ENCODE measurements at places on chromosomes 3 and 15.

- DNase-seq = no peak
Observed at GRCh38 chr3:49668861-49669260, 5.3 kb upstream of the APEH start.

- no peak for DNase-seq
Observed at GRCh38 chr3:140358686-140359085, 319.2 kb upstream of the TRIM42 start.

DNA sequence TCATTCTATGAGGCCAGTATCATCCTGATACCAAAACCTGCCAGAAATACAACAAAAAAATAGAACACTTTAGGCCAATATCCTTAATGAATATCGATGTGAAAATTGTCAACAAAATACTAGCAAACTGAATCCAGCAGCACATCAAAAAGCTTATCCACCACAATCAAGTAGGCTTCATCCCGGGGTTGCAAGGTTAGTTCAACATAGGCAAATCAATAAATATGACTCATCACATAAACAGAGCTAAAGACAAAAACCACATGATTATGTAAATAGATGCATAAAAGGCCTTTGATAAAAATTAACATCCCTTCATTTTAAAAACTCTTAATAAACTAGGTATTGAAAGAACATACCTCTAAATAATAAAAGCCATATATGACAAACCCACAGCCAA is 403.2 kb upstream of the AZI2 start:
- no peak for DNase-seq

DNA sequence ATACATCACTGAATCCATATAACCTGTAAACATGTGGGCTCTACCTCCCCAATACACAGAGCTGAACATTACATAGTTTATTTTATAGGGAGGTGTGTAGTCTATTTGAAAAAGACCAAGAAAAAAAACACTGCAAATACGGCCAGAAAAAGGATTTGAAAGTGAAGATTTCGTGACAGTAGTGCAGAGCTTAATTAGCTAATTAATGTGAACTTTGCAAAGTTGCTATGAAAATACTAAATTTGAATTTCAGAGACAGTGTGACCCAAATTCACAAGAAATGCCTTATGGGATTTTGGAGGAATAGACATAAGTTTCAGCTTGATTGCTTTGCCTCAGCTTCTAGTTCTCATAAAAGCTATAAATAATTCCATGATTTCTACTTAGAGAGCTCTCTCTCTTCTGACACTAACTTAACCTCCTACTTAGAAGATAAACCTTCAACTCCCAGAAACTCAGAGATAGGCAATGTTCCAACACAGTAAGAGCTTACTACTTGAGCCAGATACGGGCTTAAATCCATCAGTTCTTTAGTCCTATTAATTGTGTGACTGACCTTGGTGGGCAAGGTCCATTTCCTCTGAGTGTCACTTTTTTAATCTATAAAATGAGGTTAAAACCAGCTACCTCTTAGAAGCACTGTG is 87.3 kb upstream of the THBS1 start:
- DNase-seq = no peak

DNA sequence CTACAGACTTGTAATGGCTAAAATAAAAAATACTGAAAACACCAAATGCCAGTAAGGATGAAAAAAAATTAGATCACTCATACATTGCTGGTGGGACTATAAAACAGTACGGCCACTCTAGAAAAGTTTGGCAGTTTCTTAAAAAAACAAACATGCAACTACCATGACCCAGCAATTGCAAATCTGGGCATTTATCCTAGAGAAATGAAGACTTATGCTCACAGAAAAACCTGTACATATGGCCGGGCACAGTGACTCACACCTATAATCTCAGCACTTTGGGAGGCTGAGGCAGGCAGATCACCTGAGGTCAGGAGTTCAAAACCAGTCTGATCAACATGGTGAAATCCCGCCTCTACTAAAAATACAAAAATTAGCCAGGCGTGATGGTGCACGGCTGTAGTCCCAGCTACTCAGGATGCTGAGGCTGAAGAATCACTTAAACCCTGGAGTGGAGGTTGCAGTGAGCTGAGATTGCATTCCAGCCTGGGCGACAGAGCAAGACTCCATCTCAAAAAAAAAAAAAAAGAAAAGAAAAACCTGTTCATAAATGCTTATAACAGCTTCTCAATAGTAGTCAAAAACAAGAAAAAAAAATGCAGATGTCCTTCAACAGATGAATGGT is 5.6 kb downstream of the TP53BP1 start:
- DNase-seq = no peak

- DNase-seq = no peak
Observed at GRCh38 chr3:153614563-153614962, 452.5 kb downstream of the RAP2B start.

All from omental fat pad (tissue), 4 donors.